ENCODE measurements at places on chromosomes 6 and 20.
A peak's percentile ranks its signal among the peaks of the same experiment; 100 is the strongest.

DNA sequence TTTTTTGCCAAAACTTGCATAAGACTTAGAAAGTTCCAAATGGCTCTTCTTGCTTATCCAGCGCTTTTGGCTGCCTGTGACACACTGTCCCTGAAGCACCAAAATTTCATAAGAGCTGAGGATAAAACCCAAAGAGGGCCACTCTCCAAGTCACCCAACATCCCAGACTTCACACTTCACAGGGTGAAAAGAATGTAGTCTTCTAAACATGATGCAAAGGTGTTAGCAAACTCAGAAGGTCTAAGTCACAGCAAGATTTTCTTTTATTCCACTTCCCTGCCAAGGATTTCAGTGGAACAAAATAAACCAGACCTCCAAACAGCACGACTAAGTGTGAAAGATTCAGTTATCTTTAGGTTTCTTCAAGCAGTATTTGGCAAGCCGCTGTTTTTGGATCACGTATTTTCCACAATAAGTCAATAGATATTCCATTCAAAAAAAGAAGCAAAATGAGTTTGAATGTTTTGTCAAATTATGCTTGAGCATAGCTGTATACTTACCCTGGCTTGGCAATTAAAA is 44.6 kb upstream of the CD93 start:
- DNase-seq, result no peak

GRCh38 chr6:71420693-71421328 is 132.2 kb downstream of the OGFRL1 start:
- no peak for DNase-seq

DNA sequence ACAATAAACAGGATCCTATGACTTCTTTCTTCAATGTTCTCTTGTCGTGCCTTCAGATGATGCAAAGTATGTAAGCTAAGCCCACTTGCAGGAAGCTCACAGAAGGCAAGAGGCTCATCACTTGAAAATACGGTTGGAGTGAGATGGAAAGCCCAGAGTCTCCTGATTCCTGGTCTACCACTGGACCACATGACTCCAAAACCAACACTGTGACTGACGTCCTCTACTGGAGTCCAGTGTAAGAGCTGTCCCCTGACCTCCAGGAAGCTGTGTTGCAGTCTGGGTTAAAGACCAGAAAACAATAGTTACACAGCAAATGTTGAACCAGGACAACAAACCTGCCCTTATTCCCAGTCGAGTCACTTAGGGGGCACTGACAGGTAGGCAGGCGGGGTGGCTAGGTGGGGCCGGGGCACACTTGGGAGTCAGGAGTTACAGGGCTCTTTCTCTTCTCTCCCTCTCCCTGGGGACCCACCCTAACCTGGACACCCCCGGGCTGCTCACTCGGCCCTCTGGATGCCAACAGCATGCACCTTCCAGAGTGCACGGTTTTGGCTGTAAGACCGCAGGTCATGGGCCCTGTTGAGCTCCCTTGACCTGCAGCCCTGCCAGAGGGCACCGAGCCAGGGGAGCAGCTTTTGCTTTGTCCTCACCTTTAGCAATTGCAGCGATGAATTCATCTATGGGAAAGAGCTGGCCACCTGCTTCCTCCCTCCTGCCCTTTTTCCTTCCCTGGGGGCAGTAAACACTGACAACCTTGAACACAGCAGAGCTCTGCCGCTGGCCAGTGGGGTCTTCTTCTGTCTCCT is 7.4 kb downstream of the PCK1 start:
- DNase-seq, result no peak

- DNase-seq, result no peak
These were observed 58.7 kb downstream of the VAPB start for GRCh38 chr20:58447511-58448391.

GRCh38 chr6:137552146-137552545 is 58.0 kb upstream of the OLIG3 start:
- DNase-seq, result peak; percentile 34

- no peak for DNase-seq
These were observed 32.0 kb downstream of the GNAS-AS1 start for GRCh38 chr20:58818586-58819285.

GRCh38 chr6:137677709-137678108 is 183.5 kb upstream of the OLIG3 start:
- DNase-seq, result no peak

DNA sequence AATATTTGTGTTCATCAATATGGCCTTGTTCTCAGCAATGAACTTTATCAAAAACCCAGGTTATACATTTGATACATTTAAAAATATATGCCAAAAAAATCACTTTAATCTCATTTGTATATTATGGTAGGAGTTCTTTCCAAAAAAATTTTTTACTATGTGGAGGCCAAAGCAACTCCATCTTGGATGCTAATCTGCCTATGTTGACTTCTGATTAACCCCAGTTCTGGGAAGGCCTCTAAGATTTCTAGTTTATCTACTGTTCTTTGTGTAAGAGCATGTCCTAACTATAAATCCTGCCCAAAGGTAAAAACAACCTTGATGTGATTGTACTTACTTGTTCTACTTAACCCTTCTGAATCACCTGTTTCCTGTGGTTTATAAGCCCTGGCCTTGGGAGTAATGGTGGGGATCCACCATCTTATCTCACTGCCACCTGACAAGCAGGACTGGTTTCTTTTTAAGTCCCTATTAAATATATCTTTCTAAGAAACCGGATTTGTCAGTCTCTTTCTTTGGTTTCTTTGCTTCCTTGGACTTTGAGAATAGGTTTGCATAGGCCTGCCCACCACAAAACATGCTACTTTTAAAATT is 46.7 kb downstream of the RNGTT start:
- DNase-seq, result no peak

DNA sequence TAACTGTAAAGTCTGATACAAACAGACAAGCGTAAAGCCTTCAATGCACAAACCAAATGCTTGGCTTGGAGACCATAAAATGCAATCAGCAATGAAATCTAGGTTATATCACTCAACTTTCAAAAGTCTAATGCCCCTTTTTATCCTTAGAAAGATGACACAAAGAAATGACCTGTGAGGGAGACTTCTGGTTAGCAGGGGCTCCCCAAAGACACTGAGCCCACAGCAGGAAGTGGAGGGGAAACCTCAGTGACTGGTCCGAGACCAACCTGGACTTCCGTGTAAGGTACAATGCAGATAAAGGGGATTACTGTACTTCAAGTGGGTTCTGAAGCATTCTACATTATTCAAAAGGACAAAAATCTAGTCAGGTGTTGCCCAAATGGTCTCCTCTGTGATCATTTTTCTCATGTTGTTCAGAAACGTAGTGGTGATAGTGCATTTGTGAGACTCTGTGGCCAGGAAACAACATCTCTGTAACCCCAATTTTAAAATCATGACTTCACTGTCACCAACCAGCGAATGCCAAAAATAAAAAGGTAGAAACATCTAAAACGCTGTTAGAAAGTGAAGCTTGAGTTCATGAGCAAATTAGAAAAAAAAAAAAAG is 88.2 kb downstream of the HIVEP2 start:
- no peak for DNase-seq

DNA sequence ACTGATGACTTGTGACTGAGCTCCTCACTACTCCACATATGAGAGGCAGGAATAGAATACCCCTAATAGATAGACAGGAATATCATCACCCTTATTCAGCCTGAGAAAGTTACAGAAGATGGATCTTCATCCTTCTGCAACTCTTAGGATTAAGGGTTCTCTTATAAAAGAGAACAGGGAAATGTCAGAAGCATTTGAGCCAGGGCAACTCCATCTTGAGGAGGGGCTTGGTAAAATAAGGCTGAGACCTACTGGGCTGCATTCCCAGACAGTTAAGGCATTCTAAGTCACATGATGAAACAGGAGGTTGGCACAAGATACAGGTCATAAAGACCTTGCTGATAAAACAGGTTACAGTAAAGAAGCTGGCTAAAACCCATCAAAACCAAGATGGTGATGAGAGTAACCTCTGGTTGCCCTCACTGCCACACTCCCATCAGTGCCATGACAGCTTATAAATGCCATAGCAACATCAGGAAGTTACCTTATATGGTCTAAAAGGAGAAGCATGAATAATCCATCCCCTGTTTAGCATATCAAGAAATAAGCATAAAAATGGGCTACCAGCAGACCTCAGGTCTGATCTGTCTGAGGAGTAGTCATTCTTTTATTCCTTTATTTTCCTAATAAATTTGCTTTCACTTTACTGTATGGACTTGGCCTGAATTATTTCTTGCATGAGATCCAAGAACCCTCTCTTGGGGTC is 97.9 kb downstream of the PLG start:
- DNase-seq, result no peak

DNA sequence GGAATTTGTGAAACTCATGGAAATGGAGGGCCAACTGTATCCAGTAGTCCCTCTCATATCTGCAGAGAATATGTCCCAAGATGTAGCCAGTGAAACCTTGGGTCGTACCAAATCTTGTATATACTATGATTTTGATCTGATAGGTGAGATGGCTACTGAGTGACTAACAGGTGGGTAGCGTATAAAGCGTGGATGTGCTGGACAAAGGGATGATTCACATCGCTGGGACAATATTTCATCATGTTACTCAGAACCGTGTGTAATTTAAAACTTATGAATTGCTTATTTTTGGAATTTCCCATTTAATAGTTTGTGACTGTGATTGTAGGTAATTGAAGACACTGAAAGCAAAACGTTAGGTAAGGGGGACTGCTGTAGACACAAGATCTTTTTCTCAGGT is 144.1 kb downstream of the SMAP1 start:
- DNase-seq, result no peak

DNA sequence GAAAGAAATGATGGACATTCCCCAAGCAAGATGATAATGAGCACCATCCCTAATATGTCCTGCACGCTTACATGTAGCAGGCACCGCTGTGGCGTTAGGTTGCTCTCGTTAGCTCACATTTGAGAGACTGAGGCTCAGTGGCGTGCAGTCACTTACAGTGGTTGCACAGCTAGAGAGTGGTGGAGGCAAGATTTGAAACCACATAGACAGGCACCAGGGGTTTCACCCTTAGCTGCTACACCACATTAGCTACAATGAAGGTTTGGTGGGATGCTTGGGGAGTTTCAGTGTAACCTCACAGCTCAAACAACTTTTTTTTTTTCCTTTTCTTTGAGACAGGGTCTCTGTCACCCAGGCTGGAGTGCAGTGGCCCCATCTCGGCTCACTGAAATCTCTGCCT is 3.7 kb downstream of the COX4I2 start:
- DNase-seq, result no peak

DNA sequence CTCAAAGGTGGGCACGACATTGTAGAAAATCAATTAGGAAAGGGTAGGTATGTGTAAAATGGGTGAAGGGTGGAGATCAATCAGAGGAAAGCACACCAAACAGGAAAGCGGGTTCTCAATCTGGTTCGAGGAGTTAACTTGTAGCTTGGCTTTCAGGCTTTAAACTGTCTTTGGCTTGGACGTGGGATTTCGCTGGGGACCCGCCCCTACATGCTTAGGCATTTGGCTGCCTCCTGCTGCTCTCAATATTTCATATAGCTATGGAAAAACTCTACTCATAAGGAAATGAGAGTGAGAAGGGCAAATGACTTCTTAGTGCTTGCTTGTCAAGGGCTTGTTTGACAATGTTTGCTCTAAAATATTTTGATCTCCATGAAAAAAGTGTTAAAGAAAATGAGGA is 38.1 kb upstream of the PDE7B start:
- no peak for DNase-seq

- no peak for DNase-seq
These were observed 159.9 kb downstream of the SOX4 start for GRCh38 chr6:21753241-21754108.

- DNase-seq, result no peak
These were observed 19.2 kb upstream of the FAM83C start for GRCh38 chr20:35311409-35311808.

GRCh38 chr20:49825521-49826033 is 12.9 kb downstream of the SLC9A8 start:
- DNase-seq, result no peak

GRCh38 chr6:156879186-156879585 is 102.0 kb downstream of the ARID1B start:
- DNase-seq, result no peak

- DNase-seq, result no peak
These were observed 26.9 kb downstream of the RBM38 start for GRCh38 chr20:57417830-57418780.

- DNase-seq, result no peak
These were observed 97.4 kb upstream of the RNF24 start for GRCh38 chr20:4112481-4113421.

GRCh38 chr20:48096957-48097890 is 311.9 kb upstream of the SULF2 start:
- no peak for DNase-seq

- no peak for DNase-seq
These were observed 22.2 kb downstream of the BANF2 start for GRCh38 chr20:17721802-17722486.

GRCh38 chr20:3577366-3577765 is 85.8 kb downstream of the GFRA4 start:
- no peak for DNase-seq

GRCh38 chr6:14732844-14733757 is 512.8 kb upstream of the JARID2 start:
- no peak for DNase-seq

DNA sequence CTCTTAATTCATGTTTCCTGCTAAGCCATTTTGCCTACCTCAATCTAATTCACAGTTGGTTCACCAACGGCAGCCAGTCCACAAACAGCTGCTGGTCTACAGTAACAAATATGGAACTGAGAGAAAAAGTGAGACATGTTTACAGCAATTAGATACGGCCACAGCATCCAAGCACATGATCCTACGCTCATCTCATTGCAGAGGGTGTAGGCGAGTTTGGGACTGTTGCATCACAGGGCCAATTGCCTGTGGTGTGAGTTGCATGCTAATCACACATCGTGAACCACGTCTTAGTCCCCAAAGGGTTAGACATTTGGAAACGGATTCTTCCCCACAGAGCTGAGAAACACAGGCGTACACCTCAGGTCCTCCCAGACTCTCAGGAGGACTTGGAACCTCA is 166.9 kb downstream of the EYA2 start:
- DNase-seq, result no peak

DNA sequence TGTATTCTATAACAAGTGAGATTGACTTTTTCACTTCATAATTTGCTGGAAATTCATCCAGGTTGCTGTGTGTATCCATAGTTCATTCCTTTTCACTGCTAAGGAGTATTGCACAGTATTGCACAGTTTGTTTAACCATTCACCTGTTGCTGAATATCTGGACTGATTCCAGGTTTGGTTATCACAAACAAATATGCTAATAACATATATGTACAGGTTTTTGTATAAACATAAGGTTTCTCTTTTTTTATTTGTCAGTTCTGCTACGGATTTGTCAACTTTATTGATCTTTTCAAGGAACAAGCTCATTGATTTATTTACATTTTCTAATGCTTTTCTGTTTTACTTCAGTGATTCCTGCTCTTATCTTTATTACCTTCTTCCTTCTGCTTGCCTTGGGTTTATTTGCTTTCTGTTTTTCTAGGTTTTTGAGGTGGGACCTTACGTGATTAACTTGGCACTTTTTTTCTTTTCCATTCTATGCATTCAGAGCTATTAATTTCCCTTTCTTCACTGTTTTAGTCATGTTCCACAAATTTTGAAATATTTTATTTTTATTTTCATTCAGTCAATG is 117.0 kb upstream of the OGFRL1 start:
- no peak for DNase-seq

- no peak for DNase-seq
These were observed 92.9 kb downstream of the PLEKHG1 start for GRCh38 chr6:150692604-150693003.
